ENCODE measurements at places on chromosomes 7 and 10.

DNA sequence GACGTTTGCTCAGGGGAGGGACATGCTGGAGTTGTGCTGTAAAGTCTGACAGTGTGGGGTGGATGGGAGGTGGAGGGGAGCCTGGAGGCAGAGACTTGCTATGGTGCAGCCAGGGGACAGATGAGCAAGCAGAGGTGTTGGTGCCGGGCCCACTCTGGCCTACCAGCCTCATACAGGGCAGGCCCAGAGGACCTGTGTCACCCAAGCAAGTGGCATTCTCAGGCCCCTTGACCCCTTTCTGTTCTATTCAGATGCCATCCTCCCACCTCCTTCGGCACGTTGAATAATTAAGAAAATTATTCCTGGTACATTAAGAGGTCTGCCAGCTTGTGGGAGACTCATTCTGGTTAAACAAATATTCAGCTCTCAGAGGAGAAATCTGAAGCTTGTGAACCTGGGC, 8.5 kb downstream of the WDFY4 start:
- DNase-seq, result no peak

- DNase-seq, result no peak
Measured at GRCh38 chr10:71697938-71698709, 21.5 kb downstream of the C10orf105 start.

DNA sequence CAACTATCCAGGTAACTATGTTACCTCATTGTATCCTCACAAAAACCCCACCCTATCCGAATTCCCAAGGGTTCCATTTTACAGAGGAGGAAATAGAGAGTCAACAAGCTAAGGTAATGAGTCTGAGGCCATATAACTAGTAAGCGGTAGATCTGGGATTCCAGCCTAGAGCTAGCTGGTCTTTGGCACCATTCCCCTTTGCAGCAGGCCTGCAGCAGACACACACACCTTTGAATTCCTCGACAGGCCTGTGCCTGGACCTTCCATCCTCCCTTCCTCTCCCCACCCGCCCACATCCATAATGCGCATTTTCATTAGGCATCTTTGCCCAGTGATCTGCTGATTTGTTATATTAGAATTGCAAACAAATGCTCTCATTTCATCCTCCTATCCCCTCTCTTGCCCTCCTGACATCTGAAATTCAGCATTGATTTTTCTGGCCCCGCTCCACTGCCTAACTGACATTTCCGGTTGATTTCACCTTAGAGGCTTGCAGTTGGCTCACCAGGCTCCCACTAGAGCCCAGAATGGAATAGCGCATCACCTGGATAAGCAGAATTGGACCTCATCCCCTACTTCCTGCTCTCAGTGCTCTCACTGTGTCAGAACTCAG, 129.5 kb downstream of the PLXNA4 start:
- no peak for DNase-seq

DNA sequence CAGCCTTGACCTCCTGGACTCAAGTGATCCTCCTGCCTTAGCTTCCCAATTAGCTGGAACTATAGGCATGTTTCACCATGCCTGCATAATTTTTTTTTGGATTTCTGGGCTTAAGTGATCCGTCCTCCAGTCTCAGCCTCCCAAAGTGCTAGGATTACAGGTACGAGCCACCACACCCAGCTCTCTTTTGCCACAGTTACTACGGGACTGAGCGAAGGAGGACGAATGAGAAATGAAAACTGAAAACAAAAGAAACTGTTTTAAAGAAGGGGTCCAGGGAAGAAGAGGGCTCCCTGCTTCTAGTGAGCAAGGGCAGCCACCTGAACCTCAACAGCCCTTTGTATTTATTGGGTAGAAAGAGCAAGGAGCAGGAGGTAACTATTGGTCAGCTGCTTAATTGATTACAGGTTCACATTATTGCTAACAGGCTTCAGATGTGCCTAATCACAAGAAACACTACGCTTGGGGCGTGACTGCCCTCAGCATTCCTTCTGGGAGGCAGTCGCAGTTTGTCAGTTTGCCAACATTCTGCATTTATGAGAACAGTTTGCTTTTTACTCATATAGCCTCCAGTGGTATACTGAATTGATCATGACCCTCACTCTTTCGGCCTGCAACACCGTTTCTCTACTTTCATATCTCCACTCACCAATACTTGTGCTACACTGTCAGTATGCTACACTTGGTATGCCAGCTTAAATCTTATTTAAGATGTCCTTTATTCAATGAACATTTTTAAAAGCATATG, 676.8 kb downstream of the DNAJB9 start:
- DNase-seq, result no peak

DNA sequence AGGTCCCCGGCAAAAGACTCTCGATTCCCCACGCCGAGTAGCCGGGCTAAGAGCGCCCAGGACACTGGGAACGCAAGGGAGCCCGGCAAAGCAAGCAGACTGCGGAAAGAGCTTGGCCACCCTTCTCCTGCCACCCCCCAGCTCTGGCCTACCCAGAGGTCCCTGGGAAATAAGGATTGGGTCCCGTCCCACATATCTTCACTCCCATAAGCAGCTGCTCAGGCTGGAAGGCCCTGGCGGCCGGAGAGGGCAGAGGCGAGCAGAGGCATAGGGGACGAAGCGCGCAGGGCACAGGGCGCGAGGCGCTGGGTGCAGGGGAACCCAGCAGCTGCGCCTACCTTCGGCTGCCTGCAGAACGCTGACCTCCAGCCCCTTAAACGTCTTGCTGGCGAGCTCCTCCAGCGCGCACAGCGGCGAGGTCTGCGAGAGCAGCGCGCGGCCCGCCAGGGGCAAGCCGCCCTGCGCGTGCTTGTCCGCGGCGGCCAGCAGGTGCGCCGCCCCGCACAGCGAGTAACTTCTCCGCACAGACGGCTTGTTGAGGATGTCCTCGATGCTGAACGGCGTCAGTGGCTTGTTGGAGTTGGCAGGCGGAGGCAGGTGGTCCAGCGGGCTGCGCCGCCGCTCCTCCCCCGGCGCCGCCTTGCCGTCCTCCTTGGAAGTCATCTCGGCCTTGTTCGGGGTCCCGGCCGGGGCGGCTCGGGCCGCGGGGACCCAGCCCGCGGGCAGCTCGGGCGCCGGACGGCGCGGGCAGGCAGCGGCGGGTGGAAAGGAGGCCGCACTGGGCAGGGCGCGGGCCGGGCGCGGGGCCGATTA, 904 bp downstream of the LBX1 start:
- DNase-seq, result no peak

- no peak for DNase-seq
Measured at GRCh38 chr10:71975087-71975870, 11.1 kb downstream of the CHST3 start.

GRCh38 chr10:26739071-26739631, 41.6 kb downstream of the PDSS1 start:
- DNase-seq, result no peak

- no peak for DNase-seq
Measured at GRCh38 chr7:100890653-100891567, 1.4 kb upstream of the UFSP1 start.

GRCh38 chr10:93190372-93190771, 116.7 kb downstream of the CYP26A1 start:
- DNase-seq, result no peak

- no peak for DNase-seq
Measured at GRCh38 chr7:92835851-92836488, 403 bp downstream of the CDK6 start.

DNA sequence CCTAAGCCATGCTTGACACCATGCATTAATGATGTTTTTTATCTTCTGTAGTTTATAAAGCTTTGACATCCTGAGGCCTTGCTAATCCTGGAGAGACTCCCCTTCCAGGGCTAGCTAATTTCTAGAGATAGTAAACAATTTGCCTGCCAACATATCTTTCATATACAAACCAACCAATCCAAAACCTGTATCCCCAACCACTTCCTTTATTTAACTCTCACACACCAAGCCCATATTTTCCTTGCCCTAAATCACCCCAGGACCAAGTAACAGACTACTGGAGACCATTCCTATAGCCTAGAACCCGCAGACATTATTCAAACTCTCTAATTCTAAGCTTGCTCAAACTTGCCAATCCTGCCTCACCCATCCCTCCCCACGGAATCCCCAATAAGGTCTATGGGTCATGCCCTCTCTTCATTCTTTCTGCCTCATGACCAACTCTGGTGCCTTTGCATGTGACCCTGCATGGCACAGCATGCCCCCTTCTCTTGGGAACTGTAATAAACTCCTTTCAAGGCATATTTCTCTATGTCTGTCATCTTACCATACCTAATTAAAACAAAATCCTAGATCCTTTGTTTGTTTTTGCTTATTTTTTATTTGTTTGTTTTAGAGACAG, 116.6 kb upstream of the CACUL1 start:
- no peak for DNase-seq

GRCh38 chr10:13969792-13970140, 361.0 kb downstream of the FRMD4A start:
- no peak for DNase-seq

DNA sequence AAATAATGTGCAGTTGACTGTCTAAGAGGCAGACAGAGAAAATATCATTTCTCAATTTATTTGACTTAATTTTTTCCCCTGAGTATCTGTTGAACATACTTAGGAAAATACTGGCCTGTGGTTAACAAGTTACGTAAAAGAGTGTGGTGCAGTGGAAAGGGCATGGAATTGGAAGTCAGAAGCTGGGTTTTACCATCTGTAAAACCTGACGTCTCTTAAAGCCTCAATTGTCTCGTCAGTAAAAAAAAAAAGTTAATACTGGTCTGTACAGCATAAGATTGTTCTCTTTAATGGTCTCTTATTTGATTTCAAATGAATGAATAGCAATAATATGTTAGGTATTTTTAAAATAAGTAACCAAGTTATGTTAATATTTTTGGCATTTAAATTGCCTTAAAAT, 67.8 kb downstream of the PHTF2 start:
- no peak for DNase-seq

DNA sequence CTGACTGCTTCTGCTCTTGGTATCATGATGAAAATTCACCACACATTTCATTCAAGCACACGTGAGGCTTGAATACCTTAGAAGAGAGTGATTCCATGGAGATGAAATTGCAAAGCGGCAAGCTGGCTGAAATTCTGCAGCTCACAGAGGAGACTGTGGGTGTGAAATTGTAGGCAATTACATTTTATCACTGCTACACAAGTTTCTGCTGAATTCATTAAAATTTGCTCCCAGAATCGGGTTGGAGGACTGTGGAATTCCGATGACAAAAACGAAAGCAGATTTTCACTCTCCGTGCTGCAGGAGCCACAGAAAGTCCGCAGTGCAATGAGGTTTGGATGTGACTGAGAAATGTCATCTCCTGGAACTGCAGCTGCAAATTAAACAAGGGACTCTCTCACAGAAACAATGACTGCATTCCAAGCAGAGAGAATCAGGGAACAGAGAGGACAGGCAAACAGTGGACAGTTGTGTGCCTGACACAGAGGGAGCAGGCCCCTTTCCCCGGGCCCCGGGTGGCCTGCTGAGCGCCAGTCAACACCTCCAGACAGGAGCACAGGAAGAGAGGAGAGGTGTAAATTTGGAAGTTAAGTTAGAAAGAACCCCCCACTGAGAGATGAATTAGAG, 109.1 kb downstream of the C10orf90 start:
- no peak for DNase-seq

- no peak for DNase-seq
Measured at GRCh38 chr7:92834507-92835260, 1.7 kb downstream of the CDK6 start.

- no peak for DNase-seq
Measured at GRCh38 chr7:25095516-25096345, 29.3 kb downstream of the CYCS start.

DNA sequence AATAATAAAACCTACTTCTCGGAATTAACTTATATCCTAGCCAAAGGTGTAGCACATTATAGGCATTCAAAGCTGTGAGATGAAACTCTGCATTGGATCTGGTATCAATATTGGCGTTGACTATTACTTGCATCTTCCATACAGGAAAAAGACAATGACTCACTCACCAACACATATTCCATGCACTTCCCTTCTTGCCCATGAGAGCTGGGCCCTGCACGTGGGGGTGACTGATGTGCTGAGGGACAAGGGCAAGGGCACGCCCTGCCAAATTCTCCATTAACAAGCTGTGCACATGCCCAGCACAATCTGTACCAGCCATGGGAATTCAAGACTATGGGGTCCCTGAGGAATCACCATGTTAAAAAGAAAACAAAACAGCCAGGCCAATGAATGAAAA, 188.1 kb upstream of the PDE1C start:
- DNase-seq, result no peak

- DNase-seq, result no peak
Measured at GRCh38 chr10:128296253-128297007, 170.2 kb upstream of the MKI67 start.

- DNase-seq, result no peak
Measured at GRCh38 chr7:112140600-112140999, 65.6 kb downstream of the DOCK4 start.

GRCh38 chr7:43758029-43758821, at the start of gene BLVRA:
Gene BLVRA (plus strand): TSS chr7:43758680. CDS start chr7:43771159, 12,479 bp downstream.
- no peak for DNase-seq

DNA sequence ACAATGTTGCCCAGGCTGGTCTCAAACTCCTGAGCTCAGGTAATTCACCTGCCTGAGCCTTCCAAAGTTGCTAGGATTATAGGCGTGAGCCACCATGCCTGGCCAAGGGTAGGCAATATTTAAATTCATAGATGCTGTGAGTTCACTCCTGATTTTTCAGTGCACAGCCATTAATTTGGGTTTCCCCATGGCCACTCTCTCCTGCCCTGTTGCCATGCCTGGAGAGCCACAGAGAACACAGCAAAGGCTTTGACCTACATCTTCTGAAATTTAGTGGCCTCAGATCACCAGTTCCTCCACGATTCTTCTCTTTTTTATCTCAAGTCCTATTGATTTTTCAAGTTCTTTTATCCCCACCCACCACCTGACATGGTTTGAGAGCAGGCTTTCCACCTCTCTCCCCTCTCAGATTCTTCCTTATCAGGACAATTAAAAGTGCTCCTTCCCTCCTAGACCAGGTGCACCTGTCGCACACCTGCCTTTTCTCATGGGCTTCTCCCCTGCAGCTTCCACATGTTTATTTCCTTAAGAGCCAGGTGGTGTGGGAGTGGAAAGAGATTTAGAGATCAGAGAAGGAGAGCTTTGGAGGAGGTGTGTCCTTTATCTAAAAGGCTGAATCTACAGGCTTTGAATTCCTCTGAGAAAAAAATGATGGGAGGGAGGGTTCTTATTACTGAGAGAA, 123.8 kb downstream of the ADRA2A start:
- no peak for DNase-seq

DNA sequence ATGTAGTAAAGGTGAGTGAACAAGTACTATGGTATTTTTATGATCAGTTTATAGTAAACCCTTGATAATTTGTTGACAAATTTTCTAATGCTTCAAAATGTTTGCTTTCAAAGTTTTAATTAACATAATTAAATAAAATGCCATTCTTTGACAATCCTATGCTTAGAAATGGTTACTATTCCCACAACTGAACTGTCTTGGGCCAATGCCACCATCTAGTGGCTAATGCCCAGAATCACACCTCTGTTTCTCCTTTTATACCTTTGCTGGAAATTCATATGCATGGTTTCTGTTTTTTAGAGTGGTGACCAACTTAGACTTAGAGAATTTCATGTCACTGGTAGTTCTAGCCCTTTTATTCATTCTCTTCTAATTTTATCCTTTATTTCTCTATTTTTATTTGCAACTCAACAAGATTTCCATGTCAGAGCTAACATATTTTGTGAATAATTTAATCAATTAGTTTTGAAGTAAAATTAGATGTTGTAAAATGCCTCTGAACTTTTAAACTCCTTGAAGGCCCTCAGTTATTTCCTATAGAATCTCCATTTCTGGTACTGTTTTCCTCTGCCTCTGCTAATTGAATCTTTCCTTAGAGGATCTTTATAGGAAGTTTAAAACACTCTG, 31.1 kb downstream of the PCGF5 start:
- no peak for DNase-seq
